ENCODE measurements at places on chromosomes 16 and 17.

DNA sequence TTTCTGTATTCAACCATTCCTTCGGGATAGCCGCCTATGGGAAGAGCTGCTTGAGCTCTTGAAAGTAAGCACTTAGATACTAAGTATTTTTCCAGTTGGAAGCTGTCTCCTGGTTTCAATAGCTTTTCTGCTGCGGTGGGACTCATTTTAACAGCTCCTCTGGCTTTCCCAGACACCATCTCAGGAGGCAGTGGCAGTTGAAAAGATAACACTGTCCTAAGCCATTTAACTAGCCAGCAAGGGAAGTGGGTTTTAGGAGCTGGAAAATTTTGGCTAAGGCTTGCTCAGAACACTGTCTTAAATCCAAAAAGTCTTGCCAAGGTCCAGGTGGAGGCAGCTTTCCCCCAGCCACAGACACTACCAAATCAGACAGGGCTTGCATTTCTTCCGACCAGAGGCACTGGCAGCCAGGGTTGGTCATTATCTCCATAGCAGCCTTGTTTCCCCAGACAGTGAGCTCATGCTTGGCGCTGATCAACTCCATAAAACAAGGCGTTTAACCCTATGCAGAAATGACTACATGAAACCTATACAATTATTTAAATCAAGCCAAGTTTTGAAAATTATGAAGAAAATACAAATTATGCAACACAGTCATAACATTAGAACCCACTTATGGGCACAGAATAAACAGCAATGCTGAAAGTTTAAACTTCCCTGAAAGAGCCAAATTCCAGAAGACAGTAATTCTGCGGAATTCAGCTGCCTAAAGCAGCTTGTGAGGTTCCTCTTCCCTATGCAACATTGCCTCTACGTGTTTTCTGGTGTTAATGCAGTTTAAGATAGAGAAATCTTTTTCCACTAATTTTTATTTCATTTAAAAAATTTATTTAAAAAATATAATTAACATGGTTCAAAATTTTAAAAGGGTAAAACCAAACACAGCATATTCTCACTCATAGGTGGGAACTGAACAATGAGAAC lies 25.0 kb downstream of the GABARAPL2 start:
- peak; percentile 45 for DNase-seq

DNA sequence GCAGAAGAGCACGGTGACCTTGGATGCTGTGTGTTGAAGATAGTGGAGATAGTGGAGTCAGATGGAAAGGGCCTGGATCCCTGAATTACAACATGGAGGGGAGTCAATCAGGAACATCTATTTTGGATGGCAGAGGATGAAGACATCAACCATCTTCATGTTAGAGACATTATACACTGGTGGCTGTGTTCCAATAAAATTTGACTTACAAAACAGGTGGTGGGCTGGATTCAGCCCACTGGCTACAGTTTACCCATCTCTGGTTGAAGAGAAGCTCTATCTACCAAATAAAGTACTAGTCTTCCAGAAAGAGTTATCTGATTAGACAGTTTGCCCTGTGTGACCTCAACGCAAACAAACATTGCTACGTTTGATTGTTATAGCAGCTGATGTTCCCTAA lies 247.2 kb downstream of the XYLT1 start:
- no peak for DNase-seq

DNA sequence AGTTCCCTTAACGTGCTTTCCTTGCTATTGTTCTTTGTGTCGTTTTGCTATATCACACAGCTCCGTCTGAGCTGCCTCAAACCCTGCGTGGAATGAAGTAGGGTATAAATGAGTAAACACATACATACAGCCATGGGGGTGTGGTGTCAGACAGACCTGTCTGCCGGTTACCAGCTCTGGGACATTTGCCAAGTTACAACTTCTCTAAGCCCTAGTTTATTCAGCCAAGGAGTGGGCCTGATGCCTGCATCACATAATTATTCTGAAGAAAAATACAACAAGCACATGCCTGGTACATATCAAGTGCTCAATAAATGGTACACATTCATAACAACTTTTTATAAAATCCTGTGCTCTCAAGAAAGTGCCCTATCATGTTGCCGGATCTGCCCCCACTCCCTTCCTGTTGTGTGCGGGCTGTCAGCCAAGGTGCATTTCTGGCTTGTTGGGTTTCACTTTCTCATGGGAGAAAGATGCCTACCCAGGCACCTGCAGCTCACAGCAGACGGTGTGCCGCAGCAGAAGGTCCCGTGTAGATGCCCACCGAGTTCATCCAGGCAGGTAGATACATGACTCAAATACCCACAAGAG lies 30.5 kb downstream of the SMPD3 start:
- DNase-seq, result no peak

DNA sequence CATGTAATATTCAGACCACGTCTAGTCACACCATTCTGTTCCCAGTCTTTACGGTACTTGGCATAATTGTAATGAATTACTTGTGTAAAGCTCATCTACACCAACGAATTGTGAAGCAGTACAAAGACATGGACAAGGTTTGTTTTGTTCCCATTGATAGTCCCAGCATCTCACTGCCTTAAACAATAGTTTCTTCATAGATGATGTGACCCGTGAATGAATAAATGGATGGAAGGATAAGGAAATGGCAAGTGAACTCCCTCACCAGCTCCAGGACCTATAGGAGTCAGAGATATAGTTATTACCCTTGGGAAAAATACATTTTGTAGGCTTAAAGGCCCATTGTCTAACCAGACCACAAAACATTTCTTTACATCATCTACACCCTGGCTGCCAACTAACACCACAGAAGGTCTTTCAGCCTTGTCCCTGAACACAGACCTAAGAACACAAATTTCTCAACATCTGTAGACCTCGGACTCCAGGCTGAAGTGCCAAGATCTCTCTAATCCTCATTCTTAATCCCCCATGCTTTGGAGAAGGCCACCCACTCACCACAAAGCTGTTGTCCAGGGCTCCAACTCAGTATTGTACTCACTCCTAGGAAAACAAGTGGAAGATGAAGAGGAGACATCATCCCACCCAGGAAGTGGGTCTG lies 38.2 kb downstream of the MAF start:
- no peak for DNase-seq

GRCh38 chr17:44113868-44114840 lies 9.3 kb downstream of the HDAC5 start:
- DNase-seq, result no peak
